ENCODE measurements at places on chromosomes 7 and 10.

DNA sequence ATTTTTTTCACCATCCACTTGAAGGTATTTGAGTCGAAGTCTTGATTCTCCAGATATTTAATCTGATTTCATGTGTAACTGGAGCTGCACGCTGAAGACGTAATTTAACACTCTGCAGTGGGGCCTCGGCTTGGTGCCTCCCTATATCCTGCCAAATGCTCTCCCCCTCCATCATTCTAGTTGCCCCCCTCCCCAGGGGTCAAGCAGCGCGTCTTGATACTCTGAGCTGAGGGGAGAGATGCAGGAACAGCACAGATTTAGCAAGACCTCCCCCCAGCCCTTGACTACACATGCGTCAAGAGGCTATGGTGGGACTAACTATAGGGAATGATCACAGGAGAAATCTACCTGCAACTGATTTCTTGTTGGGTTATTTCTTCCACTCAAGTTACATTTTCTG, 85.8 kb downstream of the PRPF18 start:
- DNase-seq: no peak

DNA sequence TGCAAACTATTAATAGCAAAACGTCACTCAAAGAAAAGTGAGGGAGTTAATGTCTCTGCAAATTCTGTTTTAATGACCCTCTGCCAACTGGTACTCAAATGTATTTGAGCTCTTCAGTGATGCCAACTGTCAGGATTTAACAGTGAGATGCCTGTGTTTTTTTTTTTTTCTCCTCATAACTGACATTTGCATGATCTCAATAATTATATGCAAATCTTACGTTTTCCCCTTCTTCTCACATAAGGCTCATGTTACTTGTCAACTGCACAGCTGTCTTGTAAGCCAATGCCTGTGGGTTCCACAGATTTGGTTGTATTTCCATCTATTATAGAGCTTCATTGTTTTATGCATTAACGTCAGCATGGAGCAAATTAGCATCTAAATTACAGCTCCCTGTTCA, 38.2 kb downstream of the PPP1R3A start:
- no peak for DNase-seq

- DNase-seq: no peak
These were observed 23.5 kb upstream of the GJD4 start for GRCh38 chr10:35581655-35582054.

- no peak for DNase-seq
These were observed 523.1 kb downstream of the ADRA2A start for GRCh38 chr10:111599943-111600342.

GRCh38 chr7:103521937-103522336, 75.9 kb upstream of the SLC26A5 start:
- DNase-seq: no peak

- DNase-seq: no peak
These were observed 171.5 kb downstream of the ZMYND11 start for GRCh38 chr10:306675-307185.
